Left ventricle myocardium inferior (tissue), 1 donor: ENCODE measurements at places on chromosomes 7 and 10. TPM values are rescaled to one million over a fixed set of nuclear protein-coding genes. Genes with fewer than 3 reads are reported as not detected.

Gene FAM237B
- not detected for total RNA-seq

Gene GOT1
- total RNA-seq: 609 TPM

DNA sequence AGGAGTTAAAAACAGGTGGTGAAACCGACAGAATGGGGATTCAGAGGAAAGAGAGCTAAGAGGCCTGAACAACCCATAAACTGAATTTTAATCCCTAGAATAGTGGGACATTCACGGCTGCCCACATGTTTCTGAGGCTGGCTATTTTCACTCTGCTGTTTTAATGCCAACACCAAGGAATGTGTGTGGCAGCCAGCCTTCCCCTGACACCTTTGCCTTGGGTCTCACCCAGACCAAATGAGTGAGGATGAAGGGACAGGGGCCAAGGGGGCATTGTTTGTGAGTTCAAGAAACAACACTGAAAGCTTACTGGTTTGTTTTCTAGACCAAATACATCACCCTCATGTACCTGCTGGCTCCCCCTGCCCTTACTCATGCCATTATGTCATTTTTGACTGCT is 164.3 kb downstream of the JAZF1 start:
- peak overlapping the region; percentile 68 for H3K27ac ChIP-seq
- DNase-seq: peak; percentile 30
- H3K36me3 ChIP-seq: no peaks in the 10 kb centered on the region
- H3K27me3 ChIP-seq: no peaks in the 10 kb centered on the region
- peaks cover 84% of the 10 kb centered on the region for H3K4me1 ChIP-seq
- H3K4me3 ChIP-seq: no peak overlapping the region

- no peak overlapping the region for H3K27ac ChIP-seq
- DNase-seq: no peak
- no peaks in the 10 kb centered on the region for H3K27me3 ChIP-seq
- no peaks in the 10 kb centered on the region for H3K36me3 ChIP-seq
Measured at GRCh38 chr10:51034769-51035168, 39.5 kb upstream of the PRKG1 start.

DNA sequence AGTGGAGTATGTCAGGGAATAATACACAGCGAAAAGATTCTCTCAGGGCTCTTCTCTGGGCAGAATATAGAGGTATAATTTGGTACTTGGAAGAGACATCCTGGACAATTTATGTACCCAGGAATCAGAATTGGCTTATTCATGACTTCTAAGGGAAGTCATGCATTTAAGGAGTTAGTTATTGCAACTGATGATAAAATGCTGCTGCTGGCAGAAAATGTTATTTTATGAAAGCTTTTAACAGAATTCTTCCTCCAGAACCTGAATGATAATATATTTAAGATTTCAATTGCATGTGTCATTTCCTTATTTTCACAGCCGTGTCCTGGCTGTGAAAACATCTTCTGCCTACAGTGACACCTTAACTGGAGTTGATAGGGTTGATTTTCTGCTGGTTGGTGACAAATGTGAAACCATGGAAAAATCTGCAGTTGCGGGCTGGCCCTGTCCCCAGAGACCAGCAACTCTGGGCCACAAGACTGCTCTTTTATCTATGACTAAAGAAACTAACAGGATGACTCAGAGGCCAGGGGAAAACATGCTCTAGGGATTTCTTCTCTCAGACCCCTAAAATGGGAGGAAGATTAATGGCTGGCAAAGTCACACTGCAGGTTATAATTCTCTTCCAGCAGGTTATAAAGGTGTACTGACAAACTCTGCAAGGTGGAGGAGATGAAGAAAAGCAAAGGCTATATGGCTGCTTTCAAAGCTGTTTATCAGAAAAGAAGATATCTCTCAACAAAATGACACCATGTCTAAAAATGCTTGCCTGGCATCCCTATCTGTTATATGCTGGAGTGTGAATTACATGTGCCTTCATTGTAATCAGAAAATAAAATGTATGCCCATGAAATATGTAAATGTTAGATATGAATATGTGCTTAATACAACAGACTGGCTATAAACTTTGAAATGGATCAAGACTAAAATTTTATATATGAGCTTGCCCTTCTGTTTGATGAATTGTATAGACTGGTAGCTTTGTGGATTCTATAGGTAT is 12.1 kb upstream of the TRUB1 start:
- no peaks in the 10 kb centered on the region for H3K27me3 ChIP-seq
- H3K4me3 ChIP-seq: no peak overlapping the region
- peaks cover 26% of the 10 kb centered on the region for H3K4me1 ChIP-seq
- no peaks in the 10 kb centered on the region for H3K36me3 ChIP-seq
- no peak for DNase-seq
- peak overlapping the region; percentile 16 for H3K27ac ChIP-seq

GRCh38 chr10:21463436-21463835 is 62.0 kb downstream of the SKIDA1 start:
- no peak overlapping the region for H3K4me3 ChIP-seq
- no peak overlapping the region for H3K27ac ChIP-seq
- no peaks in the 10 kb centered on the region for H3K4me1 ChIP-seq
- no peak for DNase-seq

- H3K4me3 ChIP-seq: no peak overlapping the region
- no peaks in the 10 kb centered on the region for H3K27me3 ChIP-seq
- no peaks in the 10 kb centered on the region for H3K36me3 ChIP-seq
Measured at GRCh38 chr7:561631-562373, 42.2 kb upstream of the PDGFA start.

- no peak for DNase-seq
- no peaks in the 10 kb centered on the region for H3K36me3 ChIP-seq
- H3K27me3 ChIP-seq: no peaks in the 10 kb centered on the region
- H3K4me1 ChIP-seq: peaks cover 3% of the 10 kb centered on the region
- no peak overlapping the region for H3K4me3 ChIP-seq
Measured at GRCh38 chr10:14571866-14572507, 202.7 kb downstream of the FAM107B start.

Gene FAM107B
- 4.7 TPM for total RNA-seq

DNA sequence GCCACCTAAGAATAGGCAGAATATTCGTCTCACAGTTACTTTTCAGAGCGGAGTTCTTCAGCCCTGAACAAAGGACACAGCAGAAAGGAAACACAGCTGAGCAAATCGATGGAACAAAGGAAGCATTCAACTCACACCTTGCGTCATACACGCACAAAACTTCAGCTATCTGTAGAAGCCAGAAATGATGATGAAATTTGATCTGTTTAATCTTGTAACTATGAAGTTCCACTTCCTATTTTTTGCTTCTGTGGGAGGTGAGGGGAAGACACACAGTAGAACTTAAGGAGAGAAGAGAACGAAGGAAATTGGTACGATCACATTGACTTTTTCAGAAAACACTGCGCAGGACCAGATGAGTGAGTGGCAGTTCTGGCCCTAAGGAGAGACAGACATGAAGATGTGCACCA is 26.2 kb downstream of the FAM171A1 start:
- no peaks in the 10 kb centered on the region for H3K36me3 ChIP-seq
- peak overlapping the region; percentile 73 for H3K27ac ChIP-seq
- H3K27me3 ChIP-seq: no peaks in the 10 kb centered on the region
- H3K4me3 ChIP-seq: no peak overlapping the region
